ENCODE measurements at places on chromosomes 13 and 19. TPM values are rescaled to one million over a fixed set of nuclear protein-coding genes. Genes with fewer than 3 reads are reported as not detected.

DNA sequence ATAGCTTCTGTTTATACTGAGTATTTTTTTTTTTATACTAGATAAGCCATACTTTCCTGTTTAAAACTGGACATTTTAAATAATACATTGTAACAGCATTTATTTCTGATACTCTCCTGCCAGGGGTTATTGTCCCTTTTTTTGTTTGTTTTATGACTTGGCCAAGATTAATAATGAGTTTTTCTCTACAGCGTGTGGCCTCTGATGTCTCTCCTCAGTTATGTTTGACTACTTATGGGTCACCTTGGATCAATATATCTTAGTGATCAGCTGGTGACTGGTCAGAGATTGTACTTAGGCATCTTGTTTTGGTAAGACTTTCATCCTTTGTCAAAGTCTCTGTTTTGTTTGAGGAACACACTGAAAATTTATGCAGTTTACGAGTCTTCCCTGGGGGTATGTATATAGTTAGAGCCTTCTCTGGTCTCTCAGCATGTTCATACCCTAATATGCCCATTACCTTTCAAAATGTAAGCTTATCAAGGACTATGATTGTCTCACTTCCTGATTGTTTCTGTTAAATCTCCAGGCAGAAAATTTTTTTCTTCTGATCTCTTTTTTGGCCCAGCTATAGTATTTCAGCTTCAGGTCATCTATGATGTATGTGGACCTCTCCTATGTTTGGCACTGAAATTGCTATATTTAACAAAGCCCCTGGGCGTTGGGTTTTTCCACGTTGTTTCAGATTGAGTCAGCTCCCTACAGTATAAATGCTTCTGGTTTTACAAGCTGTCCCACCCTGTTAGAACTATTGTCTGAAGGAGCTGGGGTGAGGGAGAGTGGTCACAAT is 87.9 kb downstream of the URI1 start:
- no peak for DNase-seq

Gene TMPRSS9
- 0.20 TPM for total RNA-seq

- no peak for DNase-seq
These were observed 15.5 kb downstream of the SMARCA4 start for GRCh38 chr19:10976131-10976892.

GRCh38 chr19:27909185-27909840 is 1303.6 kb downstream of the UQCRFS1 start:
- DNase-seq: no peak

- no peak for DNase-seq
These were observed 1273.3 kb upstream of the ATXN8OS start for GRCh38 chr13:68834375-68834774.

DNA sequence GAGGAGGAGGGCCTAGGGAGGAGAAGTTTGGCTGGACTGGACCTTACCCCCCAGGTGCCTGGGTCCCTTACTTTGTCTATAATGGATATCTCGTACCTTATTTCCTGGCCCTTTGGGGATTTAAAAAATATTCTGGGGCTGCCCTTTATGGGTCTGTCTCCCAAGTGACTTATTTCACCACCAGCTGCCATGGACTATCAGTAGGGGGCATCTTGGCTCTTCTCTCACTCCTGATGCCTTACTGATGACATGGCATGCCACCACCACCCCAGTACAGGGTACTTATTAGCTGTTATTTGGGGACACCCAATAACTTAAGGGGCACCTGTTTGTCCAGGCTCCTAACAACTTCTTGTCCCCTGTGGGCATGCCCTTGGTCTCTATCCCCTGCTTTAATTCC is 38.0 kb downstream of the NFIX start:
- DNase-seq: no peak

Gene NR1H2
- 26.0 TPM for total RNA-seq

Gene CRX
- total RNA-seq: not detected

Gene NBEA
- 29.7 TPM for total RNA-seq

DNA sequence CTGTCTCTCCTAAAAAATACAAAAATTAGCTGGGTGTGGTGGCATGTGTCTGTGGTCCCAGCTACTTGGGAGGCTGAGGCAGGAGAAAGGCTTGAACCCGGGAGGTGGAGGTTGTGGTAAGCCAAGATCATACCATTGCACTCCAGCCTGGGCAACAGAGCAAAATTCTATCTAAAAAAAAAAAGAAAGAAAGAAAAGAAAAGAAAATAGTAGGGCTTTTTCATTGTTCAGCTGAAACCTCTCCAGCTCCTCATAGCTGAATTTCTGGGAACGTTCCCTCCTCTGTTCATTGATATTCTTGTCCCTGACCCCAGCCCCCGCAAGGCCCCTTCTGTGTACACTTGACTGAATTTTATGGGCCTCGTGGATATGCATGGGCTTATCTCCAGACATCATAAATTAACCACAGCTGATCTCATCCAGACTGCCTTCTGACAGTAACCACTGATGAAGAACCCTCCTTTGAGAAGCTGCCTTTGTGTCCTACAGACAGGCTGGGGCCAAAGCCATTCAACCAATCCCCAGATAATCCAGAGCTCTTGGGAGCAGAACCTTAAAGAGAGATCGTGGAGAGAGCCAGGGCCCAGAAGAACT is at the start of gene ELSPBP1:
TSS of gene ELSPBP1 (plus strand) at position 424 of the 594 bp plus-strand sequence. CDS start 14,036 bp downstream, outside the sequence.
- no peak for DNase-seq

- no peak for DNase-seq
These were observed 245.5 kb downstream of the TDRD3 start for GRCh38 chr13:60642552-60642951.

GRCh38 chr13:98810746-98811145 is 58.3 kb upstream of the SLC15A1 start:
- no peak for DNase-seq

- no peak for DNase-seq
These were observed 23.2 kb upstream of the MTUS2 start for GRCh38 chr13:28796938-28797257.

Gene ACP7
- total RNA-seq: 5.2 TPM

DNA sequence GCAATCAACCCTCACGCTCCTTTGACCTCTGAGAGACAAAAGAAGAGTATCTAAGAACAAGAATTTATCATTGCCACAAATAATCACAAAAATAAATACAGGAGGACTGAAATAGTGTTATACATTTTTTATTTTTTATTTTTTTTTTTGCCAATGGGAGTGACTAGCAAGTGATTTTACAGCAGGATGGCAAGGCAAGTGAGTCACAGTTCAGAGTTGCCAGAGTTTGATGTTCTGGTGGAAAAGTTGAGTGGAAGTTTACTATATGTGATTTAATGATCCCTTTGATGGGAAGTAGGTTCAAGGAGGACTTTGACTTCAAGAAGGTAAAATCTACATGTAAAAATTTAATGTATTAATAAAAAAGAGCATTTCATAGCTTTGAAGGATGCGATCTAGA is 2691.4 kb downstream of the PCDH9 start:
- no peak for DNase-seq

DNA sequence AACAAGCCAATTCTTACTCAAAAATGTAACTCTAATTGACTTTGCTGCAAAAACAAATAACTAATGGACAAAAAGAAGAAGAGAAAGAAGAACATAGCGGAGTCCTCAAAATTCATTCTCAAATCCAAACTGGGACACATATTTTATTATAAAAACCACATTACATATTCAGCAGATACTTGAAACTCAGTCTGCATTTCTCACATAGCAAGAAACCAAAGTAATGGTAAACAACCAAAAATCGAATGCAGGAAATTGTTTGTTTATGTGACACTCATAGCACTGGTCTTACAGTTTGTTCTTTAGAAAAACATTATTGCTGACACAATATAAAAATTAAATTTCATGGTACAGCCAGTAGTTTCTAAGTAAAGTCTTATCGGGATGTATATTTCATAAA is 789.8 kb downstream of the SLITRK6 start:
- no peak for DNase-seq

Gene S1PR2
- 12.6 TPM for total RNA-seq

DNA sequence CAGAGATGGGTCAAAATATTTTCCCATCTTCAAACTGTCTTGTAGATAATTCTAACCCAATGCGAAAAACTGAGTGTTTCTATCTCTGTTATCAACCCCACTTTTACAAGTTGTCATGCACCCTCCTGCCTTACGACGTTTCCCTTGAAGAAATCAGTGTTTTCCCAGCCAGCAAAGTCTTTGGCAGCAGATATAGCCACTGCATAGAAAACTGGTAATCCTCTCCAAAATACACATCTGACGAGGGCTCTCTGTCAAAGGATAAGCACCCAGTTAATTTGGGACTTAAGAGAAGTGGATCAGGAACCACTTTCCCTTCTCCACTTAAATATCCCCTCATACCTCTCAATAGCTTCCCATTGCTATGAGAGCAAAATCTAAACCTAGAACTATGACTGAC is 351.9 kb upstream of the MIR17HG start:
- DNase-seq: no peak

DNA sequence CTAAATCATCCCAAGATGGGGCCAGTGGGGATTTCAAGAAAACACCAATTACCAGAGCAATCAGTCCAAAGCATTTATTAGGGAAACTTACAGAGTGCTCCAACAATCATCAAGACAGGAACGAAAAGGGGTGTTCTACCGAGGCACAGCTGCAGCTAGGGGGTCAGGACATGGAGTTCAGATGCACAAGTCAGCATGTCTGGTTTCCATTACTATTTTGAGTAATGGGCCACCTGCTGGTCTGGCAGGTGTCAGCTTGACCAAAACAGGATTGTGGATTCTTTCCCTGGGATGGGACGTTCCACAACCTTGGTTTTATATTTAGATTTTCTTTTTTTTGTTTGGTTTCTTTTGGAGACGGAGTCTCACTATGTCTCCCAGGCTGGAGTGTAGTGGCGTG is 3.9 kb upstream of the UBL5 start:
- DNase-seq: no peak

DNA sequence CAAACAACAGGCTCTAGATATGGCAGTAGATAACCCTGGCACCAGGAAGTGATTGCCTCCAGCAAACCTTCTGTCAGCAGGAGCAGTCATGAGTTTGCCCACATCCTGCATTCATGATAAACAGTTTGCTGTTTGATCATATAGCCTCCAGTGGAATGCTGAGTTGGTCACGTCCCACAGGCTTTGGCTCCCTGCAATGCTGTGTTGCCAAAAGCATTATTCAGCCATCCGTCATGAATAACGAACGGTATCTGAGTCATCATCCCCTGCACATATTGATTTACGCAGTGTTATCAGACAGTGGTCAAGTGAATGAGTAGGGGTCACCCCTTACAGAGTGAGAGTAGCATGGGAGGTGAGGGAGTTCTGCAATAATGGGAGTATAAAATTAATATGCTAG is 21.9 kb upstream of the ZNF432 start:
- DNase-seq: no peak

DNA sequence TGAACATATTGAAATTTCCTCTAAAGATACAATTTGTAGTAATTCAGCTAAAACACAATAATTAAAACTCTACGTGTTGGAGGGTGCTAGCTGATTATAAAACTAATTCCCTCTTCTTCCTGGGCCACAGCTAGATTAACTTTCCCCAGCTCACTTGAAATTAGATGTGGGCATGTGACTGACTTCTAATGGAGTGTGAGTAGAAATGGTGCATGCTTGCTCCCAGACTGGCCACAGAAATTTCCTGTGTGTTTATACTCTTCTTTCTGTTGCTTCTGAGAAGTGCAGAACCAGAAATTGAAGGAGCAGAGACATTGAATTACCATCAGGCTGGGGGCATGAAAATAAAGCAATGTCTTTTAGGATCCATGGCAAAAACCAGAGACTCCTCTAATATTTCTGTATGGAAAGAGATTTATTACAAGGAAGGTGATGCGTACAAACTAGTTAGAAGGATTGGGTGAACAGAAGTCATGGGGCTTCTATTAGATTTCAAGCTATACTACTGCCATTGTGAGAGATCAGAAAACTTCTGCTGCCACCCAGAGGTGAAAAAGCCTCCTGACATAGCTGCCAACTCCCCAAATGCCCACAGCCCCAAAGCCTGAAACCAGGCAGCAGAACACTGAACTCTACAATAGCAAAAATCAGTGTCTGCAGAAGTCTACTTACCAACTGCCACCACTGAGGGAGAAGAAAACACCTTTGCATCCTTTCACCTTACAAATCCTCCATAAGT is 379.2 kb upstream of the MIR17HG start:
- no peak for DNase-seq
